ENCODE measurements at places on chromosomes 1 and 21.
A peak's percentile ranks its signal among the peaks of the same experiment; 100 is the strongest.

- no peak for DNase-seq
Observed at GRCh38 chr21:41630249-41630648, 122.3 kb upstream of the TMPRSS2 start.

DNA sequence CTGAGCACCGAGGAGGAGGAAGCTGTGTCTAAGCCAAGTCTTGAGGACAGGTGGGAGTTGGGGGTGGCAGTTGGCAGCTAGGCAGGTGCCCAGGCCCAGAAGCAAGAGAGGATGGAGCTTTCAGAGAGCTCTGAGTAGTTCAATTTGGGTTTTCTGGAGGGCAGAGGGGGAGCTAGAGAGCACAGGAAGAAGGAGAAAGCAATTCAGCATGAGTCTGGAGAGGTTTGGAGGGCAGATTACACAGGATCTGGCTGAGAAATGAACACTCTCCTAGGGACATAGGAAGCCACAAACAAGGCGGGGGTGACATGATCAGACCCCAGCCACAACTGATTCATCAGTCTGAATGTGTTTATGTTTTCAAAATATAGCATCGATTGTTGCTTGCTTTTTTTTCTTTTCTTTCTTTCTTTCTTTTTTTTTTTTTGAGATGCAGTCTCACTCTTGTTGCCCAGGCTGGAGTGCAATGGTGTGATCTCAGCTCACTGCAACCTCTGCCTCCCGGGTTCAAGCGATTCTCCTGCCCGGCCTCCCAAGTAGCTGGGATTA lies 23.8 kb downstream of the PTPRF start:
- DNase-seq: peak; percentile 86

GRCh38 chr1:160115545-160116282 lies at the start of gene ATP1A2:
Gene ATP1A2 (plus strand): TSS chr1:160115759. CDS start chr1:160115862, 103 bp downstream.
- no peak for DNase-seq

DNA sequence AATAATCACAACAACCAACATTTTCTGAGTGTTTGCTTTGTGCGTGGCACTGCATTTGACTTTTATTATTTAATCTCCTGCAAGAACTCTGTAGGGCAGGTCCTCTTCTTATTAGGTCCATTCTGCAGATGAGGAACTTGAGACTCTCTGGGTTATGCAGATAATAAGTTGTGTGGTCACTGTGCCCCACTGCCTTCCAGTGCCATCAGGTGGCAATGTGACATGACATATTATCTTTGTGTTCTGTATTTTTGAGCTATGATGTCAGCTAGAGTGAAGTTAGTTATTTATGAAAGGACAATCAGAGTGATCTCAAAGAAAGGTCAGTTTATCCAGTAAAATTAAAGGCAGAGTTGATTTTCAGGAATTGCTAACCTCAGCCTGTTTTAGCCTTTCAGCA lies 196.0 kb downstream of the FMN2 start:
- no peak for DNase-seq

DNA sequence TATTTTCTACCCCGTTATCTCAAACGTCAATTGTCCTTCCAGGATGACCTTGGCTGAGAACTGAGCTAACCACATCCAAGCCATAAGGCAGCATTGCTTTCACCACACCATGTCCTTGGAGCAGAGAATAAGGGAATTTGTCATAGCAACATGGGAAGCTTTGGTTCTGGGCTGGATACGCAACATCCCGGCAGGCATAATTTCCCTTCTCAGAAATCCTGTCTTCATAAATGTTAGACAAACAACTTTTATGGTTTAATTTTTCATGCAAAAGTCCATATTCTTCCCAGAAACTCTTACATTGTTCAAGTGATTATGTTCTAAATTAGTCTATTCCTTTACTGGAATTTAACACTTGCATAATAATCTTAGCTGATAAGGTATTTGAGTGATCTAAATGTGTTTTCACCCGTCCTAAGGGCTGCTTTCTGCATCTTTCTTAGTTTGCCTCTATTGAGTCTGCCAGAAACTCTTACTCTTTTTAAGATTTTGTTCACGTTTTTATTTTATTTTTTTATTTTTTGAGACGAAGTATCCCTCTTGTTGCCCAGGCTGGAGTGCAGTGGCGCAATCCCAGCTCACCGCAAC lies 51.8 kb downstream of the KCNJ15 start:
- no peak for DNase-seq

DNA sequence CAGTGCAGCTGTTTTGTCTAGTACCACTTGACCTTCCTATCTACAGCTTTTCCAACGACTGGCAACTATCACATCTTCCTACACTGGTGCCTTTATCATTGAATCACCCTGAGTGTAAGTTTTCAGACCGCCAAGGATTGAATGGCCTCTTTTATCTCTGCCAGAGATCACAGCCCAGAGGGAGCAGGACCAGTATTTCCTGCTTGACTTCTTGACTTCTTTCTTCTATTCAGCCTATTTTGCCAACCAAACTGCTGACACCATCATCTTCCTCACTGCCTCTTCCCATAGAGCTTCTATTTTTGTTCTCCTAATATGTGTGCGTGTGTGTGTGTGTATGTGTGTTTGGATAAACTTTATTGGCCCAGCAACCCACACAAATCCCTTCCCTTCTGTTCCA lies 53.8 kb downstream of the SERBP1 start:
- DNase-seq: no peak

- no peak for DNase-seq
Observed at GRCh38 chr21:17372200-17372599, 140.6 kb upstream of the CXADR start.

GRCh38 chr1:8938232-8938999 lies 7.3 kb upstream of the CA6 start:
- DNase-seq: no peak

- DNase-seq: peak; percentile 53
Observed at GRCh38 chr1:235867903-235868469, 1.3 kb upstream of the LYST start.

DNA sequence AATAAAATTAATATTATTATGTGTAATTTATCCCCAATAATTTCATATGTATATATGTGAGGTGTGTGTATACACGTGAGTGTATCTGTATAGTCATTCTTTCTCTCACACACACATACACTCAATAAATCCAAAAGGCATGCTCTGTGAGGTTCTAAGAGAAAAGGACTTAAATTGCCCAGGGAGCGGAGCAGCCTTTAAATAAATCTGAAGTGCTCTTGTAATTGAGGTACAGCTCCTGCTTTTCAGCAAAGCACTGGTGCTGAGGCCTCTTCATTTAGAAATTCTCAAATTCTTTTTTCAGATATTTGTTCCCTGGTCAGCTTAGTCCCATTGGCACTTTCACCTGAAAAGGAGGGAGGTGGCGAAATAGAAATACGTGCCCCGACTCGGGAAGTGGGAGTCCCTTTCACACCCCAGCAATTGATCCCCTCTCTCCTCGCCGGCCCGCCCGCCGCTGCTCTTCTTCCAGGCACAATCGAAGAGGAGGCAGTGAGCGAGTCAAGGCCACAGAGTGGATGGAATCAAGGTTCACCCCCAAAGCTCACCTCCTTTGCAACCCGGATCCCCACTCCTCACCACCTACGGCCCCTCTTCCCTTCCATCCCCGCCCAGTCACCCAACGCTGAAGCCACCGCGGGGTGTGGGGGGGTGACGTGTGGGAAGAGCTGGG lies 944 bp downstream of the PLPPR5 start:
- no peak for DNase-seq

GRCh38 chr1:186899977-186900376 lies 71.2 kb downstream of the PLA2G4A start:
- DNase-seq: no peak
